H9 (cell line): ENCODE measurements at places on chromosomes 11 and 22. TPM values are rescaled to one million over a fixed set of nuclear protein-coding genes. Genes with fewer than 3 reads are reported as not detected.

- no peak for DNase-seq
These were observed 14.2 kb downstream of the SART1 start for GRCh38 chr11:65975771-65976170.

- no peak for DNase-seq
These were observed 13.7 kb upstream of the ST3GAL4 start for GRCh38 chr11:126341760-126342161.

- no peak for DNase-seq
These were observed 9.4 kb downstream of the RTN4R start for GRCh38 chr22:20258584-20259326.

DNA sequence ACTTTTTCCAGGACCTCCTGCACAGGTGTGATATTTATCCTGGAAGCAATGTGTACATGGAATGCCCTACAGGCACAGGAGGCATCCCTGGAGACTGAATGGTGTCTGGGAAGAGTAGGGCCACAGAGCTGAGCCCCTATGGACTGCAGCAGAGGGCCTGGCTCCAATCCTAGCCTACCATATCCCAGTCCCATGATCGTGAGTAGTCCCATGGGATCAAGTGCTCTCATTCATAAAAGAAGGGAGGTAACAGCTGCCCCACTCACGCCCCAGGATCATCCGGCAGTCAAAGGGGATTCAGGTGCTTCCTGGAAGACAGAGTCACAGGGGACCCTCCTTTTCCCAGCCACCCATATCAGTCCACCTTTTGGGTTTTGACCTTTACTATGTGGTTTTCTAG, 24.0 kb downstream of the ANKK1 start:
- DNase-seq, result no peak

DNA sequence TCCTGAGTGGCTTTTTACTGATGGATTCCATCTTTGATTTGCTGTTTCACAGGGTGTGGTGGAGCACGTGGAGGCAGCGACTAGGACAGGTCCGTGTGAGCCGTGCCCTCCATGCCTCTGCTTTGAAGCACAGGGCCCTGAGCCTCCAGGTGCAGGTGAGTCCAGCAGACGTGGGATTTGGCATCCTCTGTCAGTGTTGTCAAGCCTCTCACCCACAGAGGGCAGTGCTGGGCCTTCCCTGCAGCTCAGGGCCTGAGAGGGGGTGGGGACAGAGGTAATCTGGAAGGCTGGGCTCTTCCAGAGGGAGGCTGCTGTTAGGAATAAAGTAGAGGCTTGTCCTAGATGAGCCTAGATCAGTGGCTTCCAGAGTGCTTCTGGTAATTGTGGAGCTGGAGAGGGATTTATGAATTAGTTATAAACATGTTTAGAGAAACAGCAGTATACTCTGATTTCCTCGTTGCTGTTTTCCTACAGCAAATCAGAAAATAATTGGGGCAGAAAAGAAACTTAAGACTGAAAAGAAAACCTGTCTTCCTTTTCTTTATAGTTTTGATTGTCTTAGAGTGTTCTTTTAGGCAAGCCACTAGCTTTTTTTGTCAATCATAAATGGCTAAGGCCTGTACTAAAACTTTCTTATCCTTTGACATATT, 65.0 kb downstream of the SFI1 start:
- DNase-seq, result peak; percentile 94

- DNase-seq, result no peak
These were observed 3.2 kb downstream of the ST14 start for GRCh38 chr11:130162733-130163132.

DNA sequence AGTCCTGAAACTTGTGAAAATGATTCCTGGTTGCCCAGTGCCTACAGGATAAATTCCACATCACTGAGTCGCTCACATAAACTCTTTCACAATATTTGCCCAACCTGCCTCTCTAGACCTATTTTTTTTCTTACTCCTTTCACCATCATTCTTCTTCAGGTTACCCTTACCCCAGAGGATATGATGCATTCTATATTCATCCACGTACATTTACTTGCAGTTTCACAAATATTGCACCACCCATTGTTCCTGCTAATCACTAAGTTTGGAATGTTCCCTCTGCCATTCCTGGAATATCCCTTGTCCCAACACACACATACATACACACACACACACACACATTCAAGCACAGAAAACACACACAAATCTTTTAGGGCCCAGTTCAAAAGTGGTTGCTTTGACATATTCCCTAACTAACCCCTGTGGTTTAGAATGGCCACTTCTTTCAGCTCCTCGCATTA, 379.5 kb downstream of the ETS1 start:
- DNase-seq, result no peak

DNA sequence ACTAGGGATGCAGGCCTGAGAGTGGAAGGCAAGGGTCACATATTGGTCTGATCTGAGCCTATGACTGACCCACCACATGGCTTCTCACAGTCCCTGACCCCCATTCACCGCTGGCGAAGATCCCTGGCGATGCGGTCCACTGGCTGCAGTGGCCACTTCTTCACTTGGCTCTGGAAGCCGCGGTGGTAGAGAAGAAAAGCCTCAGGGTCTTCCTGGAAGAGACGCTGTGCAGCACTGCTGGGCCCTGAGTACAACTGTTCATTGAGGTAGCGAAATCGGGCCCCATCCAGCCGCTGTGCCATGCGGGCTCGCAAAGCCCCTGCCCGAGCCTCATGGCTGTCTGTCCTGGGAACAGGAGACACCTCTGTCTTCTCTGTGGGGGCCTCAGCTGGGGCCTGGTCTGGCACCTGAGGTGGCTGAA, 2.4 kb downstream of the RRP8 start:
- no peak for DNase-seq

DNA sequence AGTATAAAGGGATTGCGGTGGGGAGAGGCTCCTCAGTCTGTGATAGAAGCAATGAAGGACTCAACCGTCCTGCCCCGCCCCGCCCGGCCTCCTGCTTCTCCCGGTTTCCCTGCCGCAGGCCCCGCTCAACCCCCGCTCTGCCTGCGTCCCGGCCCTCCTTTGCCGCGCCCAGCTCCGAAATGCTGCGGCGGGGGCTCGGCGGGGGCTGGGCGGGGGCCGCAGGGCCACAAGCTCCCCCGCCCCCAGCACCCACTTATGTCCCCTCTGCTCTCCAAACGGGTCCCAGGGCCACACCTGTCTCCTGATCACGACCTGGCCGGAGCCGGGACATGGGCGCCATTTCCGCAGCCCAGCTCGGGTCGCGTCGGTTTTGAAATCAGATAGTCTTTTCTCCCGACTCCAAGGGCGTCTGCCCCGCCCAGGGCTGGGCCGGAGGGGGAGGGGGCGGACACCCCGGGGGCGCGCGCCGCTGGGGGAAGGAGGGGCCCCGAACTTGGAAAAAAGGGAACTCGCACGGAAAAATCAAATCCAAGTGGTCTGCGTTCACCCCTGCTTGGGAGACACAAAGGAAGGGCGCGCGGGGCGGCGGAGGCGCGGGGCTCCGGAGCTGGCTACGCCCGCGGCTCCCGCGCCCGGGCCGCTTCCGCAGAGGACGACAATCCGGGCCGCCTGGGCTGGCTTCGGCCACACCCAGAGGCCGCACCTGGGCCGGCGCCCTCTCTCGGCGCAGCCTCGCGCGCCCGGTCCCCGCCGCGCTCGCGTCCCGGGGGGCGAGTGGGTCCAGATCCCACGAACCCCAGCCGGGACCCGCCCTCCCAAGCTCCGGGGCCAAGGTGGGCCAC, 70.6 kb upstream of the EP300 start:
- DNase-seq, result peak; percentile 68

DNA sequence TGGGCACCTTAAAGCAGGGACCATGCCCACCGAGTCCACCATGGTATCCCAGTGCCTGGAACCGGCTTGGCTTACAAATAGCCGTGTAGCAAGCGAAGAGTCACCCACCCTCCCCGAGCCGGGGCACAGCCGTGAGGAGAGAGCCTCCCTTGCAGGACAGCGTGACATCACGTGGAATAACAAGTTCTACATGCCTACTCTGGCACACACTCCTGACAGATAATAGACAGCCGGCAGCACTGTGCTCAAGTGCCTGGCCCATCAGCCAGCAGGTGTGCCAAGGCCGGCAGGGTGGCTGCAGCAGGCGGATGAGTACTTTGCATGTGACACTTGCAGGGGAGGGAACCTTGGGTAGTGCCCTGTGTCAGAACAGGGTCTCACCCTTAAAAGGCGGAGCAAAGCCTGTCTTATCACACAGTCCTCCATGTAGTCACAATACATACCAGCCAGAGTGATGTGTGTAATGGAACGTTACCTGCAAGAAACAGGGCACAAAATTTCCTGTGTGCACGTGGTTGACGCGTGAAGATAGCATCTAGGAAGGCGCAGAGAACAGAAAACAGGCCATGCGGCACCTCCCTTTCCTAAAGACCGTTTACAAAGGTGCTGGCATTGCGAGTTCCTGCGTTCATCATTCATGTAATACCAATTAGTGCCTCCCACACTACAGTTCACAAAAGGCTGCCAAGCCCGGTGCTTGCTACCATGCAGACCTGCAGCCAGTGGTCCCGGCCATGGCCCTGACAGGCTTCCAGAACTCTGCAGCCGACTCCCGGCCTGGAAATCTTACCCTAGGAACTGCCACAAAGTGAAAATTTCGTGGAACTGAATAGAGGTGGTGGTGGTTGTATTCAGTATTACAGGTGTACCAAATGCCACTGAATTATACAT, 16.4 kb downstream of the TOM1 start:
- no peak for DNase-seq

DNA sequence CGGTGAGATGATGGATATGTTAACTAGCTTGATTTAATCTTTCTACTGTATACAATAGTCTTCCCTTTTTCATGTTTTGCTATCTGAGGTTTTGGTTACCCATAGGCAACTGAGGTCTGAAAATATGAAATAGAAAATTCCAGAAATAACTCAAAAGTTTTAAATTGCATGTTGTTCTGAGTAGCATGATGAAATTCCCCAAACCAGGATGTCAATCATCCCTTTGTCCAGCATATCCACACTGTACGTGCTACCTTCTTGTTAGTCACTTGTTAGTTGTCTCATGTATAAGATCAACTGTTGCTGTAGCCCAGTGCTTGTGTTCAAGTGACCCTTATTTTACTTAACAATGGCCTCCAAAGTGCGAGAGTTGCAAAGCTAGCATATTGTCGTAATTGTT, 21.2 kb upstream of the OR10W1 start:
- DNase-seq, result no peak

DNA sequence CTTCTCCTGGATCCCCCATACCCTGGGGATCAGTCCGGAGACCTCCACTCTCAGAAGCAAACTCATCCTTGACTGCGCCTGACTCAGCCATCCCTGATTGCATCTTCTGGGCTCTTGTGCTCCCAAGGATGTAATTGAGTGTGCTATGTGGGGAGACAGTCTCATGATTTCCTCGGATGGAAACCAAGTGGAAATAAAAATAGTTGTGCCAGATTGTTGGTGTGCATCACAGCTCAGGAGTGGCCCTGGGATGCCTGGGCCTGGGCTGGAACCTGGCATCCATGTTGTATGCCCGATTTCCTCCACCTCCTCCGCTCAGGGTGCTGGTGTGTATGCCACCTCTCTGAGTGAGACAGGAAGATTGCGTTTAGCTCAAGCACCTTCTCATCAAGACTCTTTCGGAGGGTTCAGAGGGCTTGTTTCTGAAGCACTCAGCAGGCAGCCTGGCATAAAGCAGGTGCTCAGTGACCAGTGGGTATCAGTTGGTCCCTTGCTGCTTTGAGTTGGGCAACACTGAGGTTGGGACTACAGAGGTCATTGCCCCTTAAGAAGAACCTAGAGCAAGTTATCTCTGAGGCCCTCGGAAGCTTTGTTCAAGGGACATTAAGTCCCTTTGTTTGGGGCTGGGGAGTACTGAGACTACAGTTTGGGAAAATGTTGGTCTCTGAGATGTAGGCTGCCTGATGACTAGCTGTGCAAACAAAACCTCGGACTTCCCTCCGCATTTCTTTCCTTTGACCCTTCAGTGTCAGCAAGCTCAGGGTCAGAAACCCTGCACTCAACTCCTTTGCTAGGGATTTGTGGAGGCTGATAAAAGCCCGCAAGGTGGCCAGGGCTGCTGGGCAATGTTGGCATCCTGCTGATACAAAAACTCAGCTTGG, 24.8 kb upstream of the MICAL2 start:
- DNase-seq, result no peak

DNA sequence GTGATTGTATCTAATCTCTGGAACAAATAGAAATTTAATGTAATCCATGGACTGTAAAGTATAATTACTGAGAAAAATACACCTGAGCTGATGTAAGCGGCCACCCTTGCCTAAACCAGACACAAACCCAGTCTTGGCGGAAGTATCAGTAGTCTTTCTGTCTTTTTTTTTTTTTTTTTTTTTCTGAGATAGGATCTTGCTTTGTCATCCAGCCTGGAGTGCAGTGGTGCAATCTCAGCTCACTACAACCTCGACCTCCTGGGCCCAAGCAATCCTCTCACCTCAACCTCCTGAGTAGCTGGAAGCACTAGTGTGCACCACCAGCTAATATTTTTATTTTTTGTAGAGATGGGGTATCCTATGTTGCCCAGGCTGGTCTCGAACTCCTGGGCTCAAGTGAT, 5.5 kb upstream of the CXCR5 start:
- DNase-seq, result no peak

DNA sequence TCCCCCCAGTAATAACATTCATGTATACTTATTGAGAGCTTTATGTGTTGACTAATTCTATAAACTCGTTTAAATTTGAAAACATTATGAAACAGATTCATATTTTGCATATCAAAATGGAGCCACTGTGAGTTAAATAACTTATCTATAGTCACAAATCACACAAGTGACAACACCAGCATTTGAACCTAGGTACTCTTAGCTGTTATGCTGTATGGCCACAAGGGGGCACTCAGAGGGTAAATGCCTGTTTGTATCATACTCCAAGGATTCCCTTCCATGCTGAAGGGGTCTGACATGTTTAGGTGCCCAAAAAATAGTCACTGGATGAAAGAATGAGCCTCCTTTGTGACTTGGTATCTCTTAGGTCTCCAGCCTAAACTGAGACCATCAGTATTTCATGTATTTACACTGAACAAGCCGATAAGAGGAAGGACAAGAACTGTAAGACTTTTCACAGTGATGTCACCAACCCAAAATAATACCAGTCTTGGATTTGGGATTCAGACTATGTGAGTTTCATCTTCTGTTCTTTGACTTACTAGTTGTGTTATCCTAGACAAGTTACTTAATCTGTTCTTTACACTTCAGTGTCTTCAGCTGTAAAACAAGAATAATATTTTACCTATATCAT, 12.2 kb upstream of the OR52D1 start:
- DNase-seq, result peak; percentile 56

DNA sequence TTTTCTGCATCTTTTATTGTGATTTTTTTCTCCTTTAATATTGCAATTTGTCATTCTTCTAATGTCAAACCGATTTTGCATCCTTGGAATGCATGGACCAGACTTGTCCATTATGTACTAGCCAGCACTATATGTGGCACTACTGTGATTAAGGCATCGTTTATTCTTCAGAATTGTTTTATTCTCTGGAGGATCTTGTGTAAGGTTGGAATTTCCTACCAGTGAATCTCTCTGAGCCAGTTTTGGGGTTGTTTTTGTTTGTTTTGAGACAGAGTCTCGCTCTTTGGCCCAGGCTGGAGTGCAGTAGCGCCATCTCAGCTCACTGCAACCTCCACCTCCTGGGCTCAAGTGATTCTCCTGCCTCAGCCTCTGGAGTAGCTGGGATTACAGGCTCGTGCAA, 58.5 kb downstream of the IGLL5 start:
- no peak for DNase-seq

Gene SLC22A12
- total RNA-seq, result not detected in 2 replicates

Gene FAM180B
- total RNA-seq, result 0.31 and 0.37 TPM in 2 replicates

Gene IFITM10
- total RNA-seq, result 0.59 and 0.77 TPM in 2 replicates

Gene ANO9
- total RNA-seq, result 12.3 and 13.1 TPM in 2 replicates

Gene OR4D9
- not detected in 2 replicates for total RNA-seq

Gene TRIM48
- not detected in 2 replicates for total RNA-seq

Gene HPX
- total RNA-seq, result 1.0 and 1.2 TPM in 2 replicates

Gene GNAZ
- 5.0 and 5.2 TPM in 2 replicates for total RNA-seq

Gene OR56A1
- total RNA-seq, result 0.07 TPM in 2 replicates

Gene TBX1
- 2.2 and 2.5 TPM in 2 replicates for total RNA-seq

Gene INPP5J
- 4.7 and 4.9 TPM in 2 replicates for total RNA-seq

Gene CTSF
- total RNA-seq, result 0.48 and 0.98 TPM in 2 replicates
